ENCODE measurements at places on chromosomes 12 and 14.

DNA sequence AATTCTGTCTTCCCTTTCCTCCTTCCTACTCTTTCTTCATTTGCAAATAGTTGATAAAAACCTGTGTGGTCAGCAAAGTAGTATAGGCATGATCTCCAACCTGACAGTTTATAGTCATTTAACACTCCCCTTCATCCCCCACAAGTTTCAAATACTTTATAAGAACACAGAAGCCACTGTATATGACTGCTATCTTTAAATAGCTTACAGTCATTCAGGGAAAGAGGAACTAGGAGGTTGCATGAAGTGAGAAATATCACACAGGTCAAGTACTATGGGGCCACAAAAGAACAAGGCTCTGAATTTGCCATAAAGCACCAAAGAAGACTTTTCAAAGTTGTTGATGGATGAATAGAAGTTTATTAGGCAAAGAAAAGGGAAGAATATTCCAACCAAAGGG lies 431.3 kb downstream of the NPAS3 start:
- DNase-seq = no peak

DNA sequence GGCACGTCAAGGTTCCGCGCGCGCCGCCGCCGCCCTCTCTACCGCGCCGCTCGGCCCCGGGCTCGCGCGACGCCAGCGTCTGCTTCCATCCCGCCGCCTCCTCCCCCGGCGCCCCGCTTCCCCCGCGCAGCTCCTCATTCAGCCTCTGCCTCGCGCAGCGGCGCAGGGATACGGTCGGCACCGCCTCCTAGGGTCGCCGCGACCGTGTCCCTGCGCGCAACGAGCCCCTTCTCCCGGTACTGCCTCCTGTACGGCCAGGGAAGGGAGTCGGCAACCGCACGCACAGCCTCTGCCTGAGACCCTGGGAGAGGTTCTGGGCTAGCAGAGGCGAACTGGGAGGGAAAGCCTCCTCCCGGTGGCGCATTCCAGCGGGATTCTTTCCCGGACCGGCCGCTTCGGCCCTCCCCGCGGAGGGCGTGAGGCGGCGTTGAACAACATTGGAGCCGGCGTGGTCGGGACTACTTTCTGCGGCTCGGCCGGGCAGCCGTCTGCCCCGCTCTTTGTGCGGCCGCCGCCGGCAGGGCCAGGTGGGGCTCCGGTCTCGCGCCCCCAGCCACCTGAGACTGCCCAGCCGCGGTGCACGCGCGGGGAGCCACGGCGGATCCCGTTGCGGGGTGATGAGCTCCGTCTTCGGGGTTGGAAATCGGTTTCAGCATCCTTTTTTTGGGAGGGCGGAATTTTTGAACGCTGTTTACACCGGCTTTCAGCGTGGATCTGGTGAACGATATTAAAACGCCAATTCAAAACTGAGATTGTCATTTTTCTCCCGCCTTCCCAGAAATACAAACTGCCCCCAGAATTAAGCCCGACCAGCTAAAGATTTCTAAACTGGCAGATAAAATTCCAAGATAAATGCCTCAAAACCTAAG lies at the start of gene LRP6:
TSS of gene LRP6 (minus strand) at position 172 of the 869 bp plus-strand sequence. CDS start 309 bp downstream, outside the sequence.
- DNase-seq = peak; percentile 92

- DNase-seq = no peak
Measured at GRCh38 chr14:67358924-67359774, 455 bp downstream of the ATP6V1D start.

DNA sequence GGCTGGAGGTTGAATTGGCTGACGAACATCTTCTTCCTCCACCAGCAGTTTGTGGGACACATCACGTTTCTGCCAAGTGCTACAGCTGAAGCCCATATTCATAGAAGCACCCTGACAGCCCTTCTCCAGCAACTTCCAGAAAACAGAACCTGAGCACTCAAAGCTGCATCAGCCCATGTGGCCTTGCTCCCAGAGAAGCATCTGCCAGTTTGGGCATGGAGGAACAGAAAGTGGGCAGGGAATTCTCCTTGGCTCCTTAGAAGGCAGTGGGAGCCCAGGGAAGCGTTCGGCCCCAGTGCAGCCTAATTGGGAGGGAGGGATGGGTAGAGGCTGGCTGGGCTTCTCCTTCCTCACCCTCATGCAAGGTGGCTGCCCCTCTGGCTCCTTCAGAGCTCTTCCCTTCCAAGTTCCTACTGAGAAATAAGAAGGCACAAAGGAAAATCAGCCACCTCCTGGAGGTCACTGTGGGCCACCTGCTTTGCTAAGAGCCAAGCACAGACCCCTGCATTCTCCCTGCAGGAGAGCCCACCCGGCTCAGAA lies 4.1 kb upstream of the NGB start:
- DNase-seq = no peak

GRCh38 chr12:104889735-104890134 lies 68.4 kb downstream of the SLC41A2 start:
- DNase-seq = no peak

DNA sequence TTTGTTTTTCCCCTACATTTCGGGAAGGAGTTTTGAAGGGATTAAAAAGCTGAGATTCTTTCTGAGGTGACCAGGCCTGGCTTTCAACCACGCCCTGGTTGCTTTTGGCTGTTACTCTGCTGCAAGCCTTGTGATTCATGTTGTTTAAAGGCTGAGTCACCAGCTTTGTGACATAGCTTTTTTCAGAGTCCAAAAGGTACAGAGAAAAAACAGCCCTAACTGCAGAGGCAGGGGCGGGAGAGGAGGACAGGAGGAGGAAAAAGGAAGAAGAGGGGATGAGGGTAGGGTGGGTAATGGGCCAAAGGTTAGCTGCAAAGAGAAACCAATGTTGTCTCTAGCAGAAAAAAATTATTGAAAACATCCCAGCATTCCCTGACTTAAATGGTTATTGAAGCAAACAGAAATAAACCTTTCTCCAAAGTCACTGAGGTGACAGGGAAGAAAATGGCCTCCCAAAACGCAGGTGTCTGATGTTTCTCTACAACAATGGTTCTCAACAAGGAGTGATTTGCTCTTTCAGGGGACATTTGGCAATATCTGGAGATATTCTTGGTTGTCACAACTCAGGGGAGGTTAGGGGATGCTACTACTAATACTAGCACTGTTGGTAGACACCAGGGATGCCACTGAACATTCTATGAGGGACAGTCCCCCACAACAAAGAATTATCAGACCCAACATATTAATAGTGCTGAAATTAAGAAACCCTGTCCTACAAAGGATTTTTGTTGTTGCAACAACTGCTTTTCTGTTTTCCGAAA lies 2.1 kb upstream of the UBC start:
- no peak for DNase-seq

DNA sequence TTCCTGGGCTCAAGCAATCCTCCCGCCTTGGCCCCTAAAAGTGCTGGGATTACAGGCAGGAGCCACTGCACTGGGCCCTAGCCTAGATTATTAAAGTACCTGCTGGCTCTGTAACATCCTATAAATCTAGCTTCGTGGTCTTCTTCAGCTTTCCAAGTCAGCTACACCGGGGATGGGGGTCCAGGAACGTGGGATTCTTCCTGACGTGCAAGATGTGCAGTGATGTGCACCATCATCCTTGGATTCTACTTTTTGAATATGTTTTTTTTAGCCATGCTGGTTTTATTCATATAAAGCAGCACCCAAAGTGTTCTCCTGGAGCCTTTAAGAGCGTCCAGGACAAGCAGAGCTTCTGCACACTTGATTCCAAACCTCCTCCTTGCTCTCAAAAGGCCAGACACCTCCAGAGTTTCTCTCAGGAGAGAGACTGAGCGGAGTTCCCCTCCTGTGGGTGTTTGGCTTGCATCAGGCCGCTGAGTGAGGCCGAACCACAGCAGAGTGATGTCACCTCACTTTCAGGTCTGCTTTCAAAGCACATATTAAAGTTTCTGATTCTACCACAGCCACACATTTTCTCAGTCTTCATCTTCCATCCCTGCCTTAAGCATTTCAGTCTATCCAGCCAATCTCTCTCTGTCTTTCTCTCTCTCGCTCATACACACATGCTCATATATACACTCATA lies 33.4 kb downstream of the VCPKMT start:
- no peak for DNase-seq

DNA sequence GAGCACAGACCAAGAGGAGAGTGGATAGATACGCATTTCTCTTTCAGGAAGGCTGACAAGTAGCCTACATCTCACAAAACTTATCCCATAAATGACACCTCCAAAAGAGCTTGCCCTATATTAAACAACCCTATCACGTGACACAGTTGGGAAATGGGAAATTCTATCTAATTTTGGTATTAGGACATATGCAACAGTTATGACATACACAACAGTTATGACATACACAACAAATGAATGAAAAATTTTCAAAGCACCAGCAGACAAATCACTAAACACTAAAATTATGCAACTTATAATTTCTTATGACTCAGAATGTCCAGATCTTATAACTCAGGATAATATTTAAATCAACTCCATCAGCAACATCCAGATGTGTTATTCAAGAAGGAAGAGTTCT lies 54.1 kb downstream of the DUSP16 start:
- DNase-seq = no peak

GRCh38 chr12:79326663-79327062 lies 364.1 kb downstream of the PAWR start:
- DNase-seq = no peak

Measured in SW 1271 (cell line).